NCI-H2081 treated with DMSO at 0.1 percent for 48 hours (cell line): ENCODE measurements at places on chromosomes 1 and 21.

DNA sequence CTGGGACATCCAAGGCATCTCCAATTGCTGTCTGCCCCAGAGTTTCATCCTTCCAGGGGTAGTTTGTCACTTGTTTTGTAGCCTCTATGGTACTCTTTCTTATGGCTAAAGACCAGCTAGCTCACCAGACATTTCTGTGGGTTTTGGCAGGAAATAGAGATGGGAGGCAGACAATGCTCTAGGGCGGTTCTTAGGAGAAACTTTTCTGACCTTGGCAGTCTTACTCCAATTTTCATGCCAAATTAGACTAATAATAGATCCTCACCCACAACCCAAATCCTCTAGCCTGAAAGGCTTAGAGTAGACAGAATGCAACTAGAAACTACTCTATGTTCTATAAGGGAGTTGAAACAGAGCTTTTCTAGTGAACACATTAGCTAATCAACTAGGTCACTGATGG lies 69.8 kb downstream of the LRIG2 start:
- no peak for DNase-seq

DNA sequence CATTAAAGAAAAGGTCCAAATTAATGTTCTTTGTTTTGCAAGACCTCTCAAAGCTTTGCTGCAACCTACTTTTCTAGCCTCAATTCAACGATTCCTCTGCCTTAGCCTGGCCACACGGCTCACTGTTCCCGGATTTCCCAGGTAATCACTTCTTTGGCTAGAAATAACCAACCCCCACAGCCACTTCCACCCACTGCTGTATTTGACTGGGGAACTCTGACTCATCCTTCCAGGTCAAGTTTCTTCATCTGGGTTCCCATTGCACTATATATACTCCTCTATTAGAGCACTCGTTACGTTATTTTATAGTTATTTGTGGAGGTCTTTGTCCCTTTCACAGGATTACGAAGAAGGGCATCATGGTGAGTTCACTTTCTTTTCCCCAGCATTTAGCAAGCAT lies 185.9 kb downstream of the CACNA1E start:
- no peak for DNase-seq

- DNase-seq = no peak
Measured at GRCh38 chr1:118461154-118461553, 276.1 kb upstream of the SPAG17 start.

DNA sequence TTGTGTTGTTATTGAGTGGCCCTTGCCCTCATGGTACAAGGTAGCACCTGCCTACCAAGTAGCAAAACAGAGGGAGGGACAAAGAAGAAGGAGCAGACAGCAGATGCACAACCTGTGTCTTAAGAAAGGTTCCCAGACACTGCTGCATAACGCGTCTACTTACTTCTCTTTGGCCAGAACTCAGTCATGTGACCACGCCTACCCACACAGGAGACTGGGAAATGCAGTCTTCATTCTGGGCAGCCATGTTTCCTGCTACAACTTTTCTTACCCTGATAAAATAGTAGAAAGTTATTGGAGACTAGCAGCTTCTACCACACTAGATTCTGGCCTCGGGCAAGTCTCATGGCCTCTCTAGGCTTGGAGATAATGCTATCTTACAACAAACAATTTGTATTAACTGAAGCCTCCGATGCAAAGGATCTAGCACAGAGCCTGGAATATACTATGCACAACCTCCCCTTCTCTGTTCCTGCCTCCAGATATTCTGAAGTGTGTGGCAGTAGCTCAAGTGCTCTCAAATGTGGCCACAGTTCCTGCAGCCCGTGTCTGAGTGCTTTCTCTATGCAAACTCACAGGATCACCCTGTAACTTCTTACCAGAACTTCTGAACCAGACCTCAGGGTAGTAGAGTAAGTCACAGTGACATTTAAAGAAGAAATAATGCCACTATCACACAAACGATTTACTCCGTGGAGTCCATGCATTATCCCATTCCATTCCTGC lies 34.1 kb upstream of the BTG2 start:
- no peak for DNase-seq

- DNase-seq = no peak
Measured at GRCh38 chr1:64539289-64539688, 69.4 kb downstream of the CACHD1 start.

DNA sequence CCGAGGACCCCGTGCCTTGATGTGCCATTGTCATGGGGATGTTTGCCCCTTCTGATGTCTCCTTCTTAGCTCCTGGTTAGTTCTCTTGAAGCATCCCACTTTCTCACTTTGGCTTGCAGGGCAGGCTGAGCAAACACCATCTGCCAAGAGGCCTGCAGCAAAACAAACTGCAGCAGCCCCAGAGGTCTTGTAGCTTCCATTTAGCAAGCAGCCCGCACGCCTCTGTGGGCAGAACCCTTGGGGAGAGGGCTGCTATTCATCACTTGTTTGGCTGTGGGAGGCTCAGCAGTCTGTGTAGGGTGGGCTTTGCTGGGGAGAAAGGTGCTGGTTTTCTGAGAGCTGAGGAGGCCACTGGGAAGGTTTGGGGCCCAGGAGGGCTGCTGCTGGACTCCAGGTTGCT lies 56.7 kb downstream of the KCNC4 start:
- no peak for DNase-seq

DNA sequence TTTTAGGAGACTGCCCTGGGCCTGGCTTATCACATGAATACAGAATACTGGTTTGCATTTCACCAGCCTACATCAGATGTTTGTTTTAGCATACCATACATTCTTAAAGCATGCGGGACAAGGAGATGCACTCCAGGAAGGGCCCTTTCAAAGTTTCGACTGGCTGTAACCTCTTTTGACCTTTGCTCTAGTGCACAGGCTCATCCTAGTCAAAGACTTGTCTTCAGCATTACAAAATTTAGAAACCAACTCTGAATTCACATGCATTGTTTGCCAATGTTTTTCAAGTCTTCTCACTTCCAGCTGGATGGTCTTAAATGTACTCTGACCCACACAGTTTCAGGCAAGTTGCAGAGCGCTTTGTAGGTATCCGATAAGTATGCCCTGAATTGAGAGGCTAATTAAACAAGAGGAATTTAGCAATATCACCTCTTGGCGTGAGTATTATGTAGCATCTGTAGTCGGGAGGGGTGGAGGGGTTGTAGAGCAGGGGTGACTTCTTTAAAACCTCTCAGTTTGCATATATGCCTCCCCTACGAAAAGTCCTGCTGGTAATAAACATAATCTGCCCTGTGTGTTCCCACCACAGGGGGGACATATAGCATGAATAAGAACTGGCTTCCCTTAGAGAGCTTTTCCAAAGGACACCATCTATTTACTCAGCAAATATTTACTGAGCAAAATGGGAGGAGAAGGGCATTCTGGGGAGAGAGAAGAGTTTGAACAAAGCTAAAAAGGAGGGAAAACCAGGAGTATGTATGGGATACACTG lies 24.4 kb upstream of the AHCYL1 start:
- DNase-seq = peak; percentile 41

- DNase-seq = no peak
Measured at GRCh38 chr1:167789501-167789900, 67.7 kb downstream of the MPZL1 start.

DNA sequence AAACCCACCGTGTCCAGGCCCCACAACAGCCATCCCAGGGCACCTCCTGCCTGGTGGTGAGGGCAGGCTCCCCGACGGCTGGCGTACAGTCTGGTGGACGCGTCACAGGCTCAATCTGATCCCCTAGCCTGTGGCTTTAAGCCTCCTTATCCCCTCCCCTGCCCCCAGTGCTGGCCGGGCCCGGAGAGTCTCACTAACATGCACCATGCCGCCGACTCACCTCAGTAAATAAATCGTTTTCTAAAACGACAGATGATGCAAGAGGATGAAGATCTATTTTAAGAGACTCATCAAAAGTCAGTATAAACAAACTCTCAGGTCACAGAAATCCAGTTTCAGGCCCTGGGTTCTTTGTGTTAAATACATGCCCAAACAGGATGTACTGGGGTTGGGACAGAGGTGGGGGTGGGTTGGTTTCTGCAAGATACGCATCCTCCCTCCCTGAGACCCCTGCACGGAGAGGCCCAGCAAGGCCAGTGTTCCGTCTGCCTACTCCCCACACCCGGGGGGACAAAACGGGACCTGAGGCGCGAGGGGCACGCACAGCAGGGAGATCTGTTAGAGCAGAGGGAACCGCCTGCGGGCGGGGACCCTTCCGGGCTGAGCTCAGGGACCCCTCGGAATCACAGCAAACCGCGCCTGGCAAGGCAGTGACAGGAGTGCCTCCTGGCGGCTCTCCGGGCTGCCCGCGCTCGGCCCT lies 3.1 kb downstream of the PANK4 start:
- no peak for DNase-seq

GRCh38 chr1:90400131-90400530 lies 317.0 kb downstream of the BARHL2 start:
- DNase-seq = no peak

- DNase-seq = no peak
Measured at GRCh38 chr1:57124170-57124569, 158.4 kb upstream of the C8B start.

- no peak for DNase-seq
Measured at GRCh38 chr1:10728595-10729410, 67.6 kb downstream of the CASZ1 start.

GRCh38 chr1:62144238-62144831 lies 50.3 kb upstream of the L1TD1 start:
- no peak for DNase-seq

GRCh38 chr1:216830424-216831210 lies 107.4 kb upstream of the ESRRG start:
- no peak for DNase-seq

DNA sequence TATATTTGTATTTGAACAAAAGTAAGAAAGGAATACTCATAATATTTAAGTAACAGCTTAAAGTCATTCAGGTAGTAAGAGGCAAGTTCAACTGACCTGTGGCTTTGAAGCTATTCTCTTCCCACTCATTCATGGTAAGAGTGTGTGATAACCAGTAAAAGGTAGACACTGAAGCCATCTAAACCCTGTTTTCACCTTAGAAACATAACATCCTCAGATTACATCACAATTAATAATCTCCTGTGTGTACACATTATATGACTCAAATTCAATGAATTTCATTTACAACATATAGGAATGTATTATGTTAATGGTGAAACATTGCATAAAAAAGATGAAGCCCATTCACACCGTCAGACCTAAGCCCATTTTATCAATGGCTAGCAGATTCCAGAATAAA lies 364.8 kb upstream of the SNX7 start:
- DNase-seq = no peak

- no peak for DNase-seq
Measured at GRCh38 chr1:53249706-53250105, 11.4 kb upstream of the MAGOH start.

GRCh38 chr1:109931189-109931731 lies 20.6 kb downstream of the CSF1 start:
- DNase-seq = no peak

DNA sequence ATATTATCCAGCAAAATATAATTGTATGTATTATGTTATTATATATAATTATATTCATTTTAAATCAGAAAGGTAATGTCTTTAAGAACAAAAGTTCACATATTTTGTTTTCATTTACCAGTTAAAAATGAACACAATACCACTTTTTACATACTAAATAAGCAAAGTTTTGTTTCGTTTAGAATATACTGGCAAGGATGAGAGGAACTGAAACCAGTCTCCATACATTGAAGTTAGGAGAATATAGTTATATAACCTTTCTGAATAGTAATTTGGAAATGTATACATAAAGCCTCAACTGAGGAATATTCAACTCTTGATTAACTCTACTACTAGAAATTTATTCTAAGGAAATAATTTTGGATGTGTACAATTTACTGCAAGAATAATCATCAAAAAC lies 110.5 kb downstream of the ZNF644 start:
- no peak for DNase-seq

DNA sequence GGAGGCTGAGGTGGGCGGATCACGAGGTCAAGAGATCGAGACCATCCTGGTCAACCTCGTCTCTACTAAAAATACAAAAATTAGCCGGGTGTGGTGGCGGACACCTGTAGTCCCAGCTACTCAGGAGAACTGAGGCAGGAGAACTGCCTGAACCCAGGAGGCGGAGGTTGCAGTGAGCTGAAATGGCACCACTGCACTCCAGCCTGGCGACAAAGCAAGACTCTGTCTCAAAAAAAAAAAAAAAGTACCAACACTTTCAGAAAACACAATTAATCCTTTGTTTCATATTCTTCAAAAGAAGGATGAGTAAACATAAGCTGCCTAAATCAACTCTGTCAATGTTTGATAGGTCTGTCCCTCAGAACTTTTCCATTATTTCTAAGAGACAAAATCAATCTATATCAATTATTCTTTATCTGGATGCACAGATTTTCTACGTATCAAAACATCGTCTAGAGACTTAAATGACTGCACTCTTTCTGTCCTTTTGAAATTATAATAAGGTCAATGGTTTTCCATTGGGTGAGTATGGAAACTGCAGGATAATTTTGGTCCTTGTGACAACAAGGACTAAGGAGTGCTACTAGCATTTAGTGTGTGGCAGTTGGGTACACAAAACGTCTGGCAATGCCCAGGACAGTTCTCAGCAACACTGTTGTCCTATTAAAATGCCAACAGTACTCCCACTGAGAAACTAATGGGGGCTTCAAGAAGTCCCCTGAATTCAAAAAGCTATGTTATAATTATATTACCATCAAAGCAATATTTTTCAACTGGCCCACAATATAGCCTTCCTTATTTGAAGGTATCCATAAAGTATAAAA lies 40.7 kb downstream of the LPGAT1 start:
- DNase-seq = no peak

GRCh38 chr21:37862536-37862935 lies 53.7 kb downstream of the KCNJ6 start:
- DNase-seq = no peak

GRCh38 chr1:70361727-70362398 lies 7.3 kb upstream of the ANKRD13C start:
- no peak for DNase-seq

DNA sequence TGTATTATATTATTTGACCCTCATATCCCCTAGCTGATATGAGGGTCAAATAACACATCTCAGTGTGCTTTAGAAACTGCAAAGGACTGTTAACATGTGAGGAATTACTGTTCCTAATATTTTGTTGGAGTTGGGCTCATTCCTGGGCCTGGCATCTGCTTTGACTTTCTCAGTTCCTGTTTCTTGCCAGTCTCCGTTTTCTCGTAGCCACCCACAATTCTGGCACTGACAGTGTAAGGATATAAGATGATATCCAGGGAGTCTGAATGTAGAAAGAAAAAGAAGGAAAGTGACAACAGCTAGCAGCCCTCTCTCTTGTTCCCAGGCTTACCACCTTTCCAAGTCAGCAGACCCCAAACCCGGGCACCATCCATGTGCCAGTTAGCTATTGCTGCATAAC lies 54.4 kb upstream of the SCMH1 start:
- no peak for DNase-seq

GRCh38 chr1:15719381-15720120 lies 16.5 kb upstream of the SLC25A34 start:
- DNase-seq = no peak

- DNase-seq = no peak
Measured at GRCh38 chr1:231508497-231508896, 20.0 kb upstream of the TSNAX start.

- DNase-seq = no peak
Measured at GRCh38 chr21:23131177-23131576, 2133.0 kb downstream of the NCAM2 start.

- DNase-seq = no peak
Measured at GRCh38 chr1:30879126-30879786, 29.3 kb downstream of the SDC3 start.
